T-cell (primary cell): ENCODE measurements at places on chromosomes 7 and 10.

GRCh38 chr10:112763916-112764520 is 186.0 kb upstream of the TCF7L2 start:
- H3K36me3 ChIP-seq = no peaks in the 10 kb centered on the region
- no peak overlapping the region for H3K27ac ChIP-seq
- no peaks in the 10 kb centered on the region for H3K4me1 ChIP-seq

GRCh38 chr7:26705567-26705966 is 158.8 kb downstream of the SKAP2 start:
- no peak overlapping the region for H3K4me3 ChIP-seq
- no peak for DNase-seq
- H3K27me3 ChIP-seq = no peaks in the 10 kb centered on the region
- no peaks in the 10 kb centered on the region for H3K4me1 ChIP-seq
- no peak overlapping the region for H3K27ac ChIP-seq
- no peaks in the 10 kb centered on the region for H3K36me3 ChIP-seq

DNA sequence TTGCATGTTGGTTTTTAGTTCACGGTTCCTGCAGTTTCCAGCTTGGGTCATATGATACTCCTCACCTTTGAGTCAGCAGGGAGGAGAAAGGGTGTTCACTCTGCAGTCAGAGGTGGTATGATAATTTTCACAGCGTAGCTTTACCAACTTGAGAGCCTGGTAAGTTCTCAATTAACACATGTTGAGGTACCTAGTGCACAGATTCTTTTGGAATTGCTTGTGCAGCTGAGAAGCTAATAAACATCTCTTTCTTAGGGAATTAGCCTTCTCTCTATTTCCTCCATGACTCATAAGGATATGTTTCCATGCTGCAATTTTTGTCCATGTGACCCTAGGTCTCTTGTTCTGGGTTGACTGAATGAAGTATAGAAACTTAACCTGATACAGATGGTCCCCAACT is 166.6 kb downstream of the KIF20B start:
- DNase-seq = no peak
- no peaks in the 10 kb centered on the region for H3K4me1 ChIP-seq
- H3K27ac ChIP-seq = no peak overlapping the region
- no peaks in the 10 kb centered on the region for H3K27me3 ChIP-seq
- no peaks in the 10 kb centered on the region for H3K36me3 ChIP-seq

DNA sequence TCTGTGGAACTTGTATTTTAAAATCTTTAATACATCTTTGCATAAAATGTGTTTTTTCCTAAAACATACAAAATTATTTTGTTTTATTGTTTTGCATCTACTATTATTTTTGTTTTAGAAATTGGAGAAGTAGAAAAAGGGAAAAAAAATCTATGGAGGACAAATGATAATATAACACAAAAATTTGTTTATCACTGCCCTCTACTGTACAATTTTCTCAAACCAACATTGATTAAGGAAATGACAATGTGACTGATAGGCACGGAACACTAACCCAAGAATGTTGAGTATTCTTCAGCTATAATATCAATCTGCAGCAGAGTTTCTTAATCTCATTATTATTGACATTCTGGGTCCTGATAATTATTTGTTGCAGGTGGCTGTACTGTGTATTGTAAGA is 9.5 kb upstream of the ING3 start:
- no peaks in the 10 kb centered on the region for H3K36me3 ChIP-seq
- H3K27me3 ChIP-seq = no peaks in the 10 kb centered on the region
- H3K27ac ChIP-seq = no peak overlapping the region
- DNase-seq = no peak

GRCh38 chr10:76628801-76629200 is 1008.8 kb downstream of the KCNMA1 start:
- no peaks in the 10 kb centered on the region for H3K27me3 ChIP-seq
- H3K36me3 ChIP-seq = no peaks in the 10 kb centered on the region
- H3K27ac ChIP-seq = no peak overlapping the region

DNA sequence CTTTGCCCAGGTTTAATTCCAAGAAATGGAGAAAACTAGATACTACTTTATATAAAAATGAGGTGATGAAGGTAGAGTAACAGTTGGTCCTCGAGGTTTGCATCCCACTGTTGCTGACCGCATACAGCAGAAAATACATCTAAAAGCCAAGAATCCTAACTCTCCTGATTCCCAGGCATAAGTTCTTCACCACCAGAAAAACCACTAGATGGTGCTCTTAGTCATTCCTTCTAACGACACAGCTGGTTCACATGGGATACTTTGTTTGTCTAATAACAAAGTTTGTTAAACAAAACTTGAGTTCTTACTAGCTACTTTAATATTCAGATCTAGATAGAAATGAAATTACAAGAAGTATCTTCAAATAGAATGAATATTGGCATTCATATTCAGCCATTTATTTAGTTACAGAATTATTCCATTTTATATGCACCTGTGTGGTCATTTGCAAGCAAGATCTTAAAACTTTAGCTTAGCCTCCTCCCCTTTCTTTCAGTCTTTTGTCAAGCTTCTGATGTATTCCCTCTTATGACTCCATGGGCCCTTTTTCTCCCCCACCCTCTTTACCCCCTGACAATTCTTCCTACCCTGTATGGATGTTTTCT is 54.1 kb upstream of the CYP26C1 start:
- no peaks in the 10 kb centered on the region for H3K27me3 ChIP-seq
- no peaks in the 10 kb centered on the region for H3K4me1 ChIP-seq
- peak; percentile 13 for DNase-seq
- H3K27ac ChIP-seq = no peak overlapping the region
- peaks cover 3% of the 10 kb centered on the region for H3K36me3 ChIP-seq
- no peak overlapping the region for H3K4me3 ChIP-seq

GRCh38 chr7:74482629-74483401 is 29.1 kb downstream of the GTF2IRD1 start:
- H3K36me3 ChIP-seq = no peaks in the 10 kb centered on the region
- no peak for DNase-seq
- H3K4me1 ChIP-seq = no peaks in the 10 kb centered on the region
- H3K4me3 ChIP-seq = no peak overlapping the region
- H3K27me3 ChIP-seq = no peaks in the 10 kb centered on the region

GRCh38 chr7:18350678-18351077 is 144.9 kb upstream of the HDAC9 start:
- no peaks in the 10 kb centered on the region for H3K36me3 ChIP-seq
- H3K27ac ChIP-seq = no peak overlapping the region
- no peak overlapping the region for H3K4me3 ChIP-seq

GRCh38 chr10:97726636-97727178 is 10.2 kb upstream of the ZFYVE27 start:
- no peak overlapping the region for H3K4me3 ChIP-seq
- no peak for DNase-seq
- H3K36me3 ChIP-seq = no peaks in the 10 kb centered on the region
- no peaks in the 10 kb centered on the region for H3K27me3 ChIP-seq
- H3K27ac ChIP-seq = no peak overlapping the region

- H3K36me3 ChIP-seq = no peaks in the 10 kb centered on the region
- H3K27ac ChIP-seq = no peak overlapping the region
- H3K27me3 ChIP-seq = no peaks in the 10 kb centered on the region
- no peak for DNase-seq
These were observed 1130.0 kb downstream of the DNAJB9 start for GRCh38 chr7:109699661-109700060.

GRCh38 chr10:98320486-98321185 is 52.6 kb upstream of the LOXL4 start:
- H3K27ac ChIP-seq = no peak overlapping the region
- H3K36me3 ChIP-seq = no peaks in the 10 kb centered on the region
- H3K27me3 ChIP-seq = peaks cover 15% of the 10 kb centered on the region
- H3K4me1 ChIP-seq = no peaks in the 10 kb centered on the region
- no peak overlapping the region for H3K4me3 ChIP-seq
- DNase-seq = no peak

DNA sequence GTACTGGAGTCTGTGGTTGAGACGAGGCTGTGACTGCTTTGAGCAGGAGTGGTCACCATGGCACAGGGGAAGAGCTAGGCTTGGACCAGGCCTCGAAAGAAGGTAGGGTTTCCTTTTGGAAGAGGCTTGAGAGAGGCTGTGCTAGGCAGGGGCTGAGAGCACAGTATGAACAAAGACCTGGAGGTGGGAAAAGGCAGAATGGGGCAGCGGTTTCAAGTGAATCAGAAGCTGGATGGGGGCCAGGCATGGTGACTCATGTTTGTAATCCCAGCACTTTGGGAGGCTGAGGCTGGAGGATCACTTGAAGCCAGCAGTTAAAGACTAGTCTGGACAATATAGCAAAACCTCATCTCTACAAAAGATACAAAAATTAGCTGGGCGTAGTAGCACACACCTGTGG is 65.9 kb downstream of the CLIP2 start:
- H3K4me3 ChIP-seq = no peak overlapping the region
- H3K36me3 ChIP-seq = no peaks in the 10 kb centered on the region
- no peaks in the 10 kb centered on the region for H3K27me3 ChIP-seq

GRCh38 chr7:139763330-139763729 is 14.5 kb downstream of the HIPK2 start:
- H3K4me3 ChIP-seq = no peak overlapping the region
- H3K27me3 ChIP-seq = no peaks in the 10 kb centered on the region
- DNase-seq = no peak
- no peaks in the 10 kb centered on the region for H3K36me3 ChIP-seq

DNA sequence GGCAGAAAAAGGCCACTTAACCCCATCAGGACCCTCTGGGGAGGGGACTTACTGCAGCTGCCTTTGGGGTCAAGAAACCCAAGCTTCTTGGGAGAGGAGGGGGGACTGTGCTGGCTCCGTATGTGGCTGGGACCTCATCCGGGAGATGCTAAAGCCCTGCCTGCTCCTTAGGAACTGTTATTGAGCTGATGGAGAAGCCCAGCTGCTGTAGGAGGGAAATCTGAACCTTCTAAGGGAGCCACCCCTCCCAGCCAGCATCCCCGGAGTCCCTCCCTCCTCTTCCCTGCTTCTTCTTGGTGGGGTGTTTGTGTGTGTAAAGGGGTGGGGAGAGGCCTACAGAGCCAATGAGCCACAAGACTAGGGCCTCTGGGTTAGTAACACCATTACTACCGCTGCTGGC is 8.2 kb downstream of the KCNIP2 start:
- H3K27me3 ChIP-seq = no peaks in the 10 kb centered on the region
- no peak for DNase-seq
- peaks cover 53% of the 10 kb centered on the region for H3K4me1 ChIP-seq
- H3K4me3 ChIP-seq = no peak overlapping the region
- H3K27ac ChIP-seq = no peak overlapping the region
